ENCODE measurements at places on chromosomes 13 and 19.
A peak's percentile ranks its signal among the peaks of the same experiment; 100 is the strongest.

GRCh38 chr19:17246681-17247425 is 1.1 kb upstream of the NR2F6 start:
- peak; percentile 60 for DNase-seq

DNA sequence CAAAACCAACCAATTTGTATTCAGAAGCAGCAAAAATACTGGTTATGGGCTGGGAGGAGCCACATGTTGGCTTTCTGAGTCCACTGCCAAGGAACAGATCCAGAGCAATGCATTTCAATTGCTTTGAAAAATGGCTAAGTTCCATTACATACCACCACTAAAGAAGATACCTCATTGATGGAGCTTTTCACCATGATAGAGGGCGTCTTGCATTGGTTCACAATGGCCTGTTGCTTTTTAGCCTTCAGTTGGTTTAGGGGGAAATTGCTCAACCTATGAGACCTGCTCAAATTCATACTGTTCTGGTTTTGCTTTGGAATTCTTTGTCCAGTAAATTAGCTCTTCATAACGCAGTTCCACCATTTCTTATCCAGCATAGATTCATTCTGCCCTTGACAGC is 21.2 kb upstream of the CPB2 start:
- no peak for DNase-seq

GRCh38 chr13:110957181-110957884 is 42.5 kb upstream of the ANKRD10 start:
- no peak for DNase-seq

- peak; percentile 100 for DNase-seq
Observed at GRCh38 chr19:38850436-38850975, 720 bp upstream of the HNRNPL start.

- no peak for DNase-seq
Observed at GRCh38 chr13:110433014-110433413, 125.9 kb downstream of the COL4A2 start.

DNA sequence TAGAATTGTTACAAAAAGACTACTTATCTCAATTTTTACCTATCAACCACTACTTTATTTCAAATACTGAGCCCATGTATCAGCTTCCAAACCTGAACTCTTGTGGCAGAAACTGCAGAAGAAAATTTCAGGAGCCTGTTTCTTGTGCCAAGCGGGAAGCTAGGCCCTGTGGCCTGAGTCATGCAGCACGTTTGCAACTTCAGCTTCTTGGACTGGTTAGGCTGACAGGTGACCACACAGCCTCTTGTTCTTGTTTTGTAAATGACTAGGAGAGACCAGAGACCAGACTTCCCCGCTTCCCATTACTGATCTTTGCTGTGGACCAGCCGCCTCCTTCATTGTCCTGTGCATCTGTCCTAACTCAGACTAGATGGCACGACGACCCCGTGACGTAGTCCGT is 3.4 kb upstream of the LAMP1 start:
- DNase-seq = no peak
